A375 (cell line): ENCODE measurements at places on chromosomes 5 and 9. TPM values are rescaled to one million over a fixed set of nuclear protein-coding genes. Genes with fewer than 3 reads are reported as not detected.

CLINT1 gene
- 63.5 and 73.3 TPM in 2 replicates for total RNA-seq

SLIT3 gene
- total RNA-seq, result 0.05 TPM in 1 of 2 replicates, not detected in the other

PCDHGB3 gene
- total RNA-seq, result 0.83 and 1.5 TPM in 2 replicates

ADAMTSL1 gene
- total RNA-seq, result 8.3 and 11.3 TPM in 2 replicates

CTNND2 gene
- total RNA-seq, result 0.49 and 0.74 TPM in 2 replicates

LEAP2 gene
- total RNA-seq, result 0.11 TPM in 2 replicates

NR2F1-AS1 gene
- total RNA-seq, result 4.2 and 6.8 TPM in 2 replicates

MYO10 gene
- 13.5 and 15.8 TPM in 2 replicates for total RNA-seq

CDK9 gene
- total RNA-seq, result 43.5 and 49.8 TPM in 2 replicates

MUSK gene
- not detected in 2 replicates for total RNA-seq

DMGDH gene
- not detected in 2 replicates for total RNA-seq

TLR4 gene
- 24.3 and 26.7 TPM in 2 replicates for total RNA-seq

RASEF gene
- 1.3 and 1.7 TPM in 2 replicates for total RNA-seq

SPINK4 gene
- not detected in 2 replicates for total RNA-seq

KLHL3 gene
- total RNA-seq, result 2.0 and 2.8 TPM in 2 replicates

CDHR2 gene
- not detected in 2 replicates for total RNA-seq

NRARP gene
- 0.11 TPM in 1 of 2 replicates, not detected in the other for total RNA-seq

ANKRD34B gene
- not detected in 2 replicates for total RNA-seq

CCL27 gene
- 0.23 and 0.50 TPM in 2 replicates for total RNA-seq

HSPB3 gene
- total RNA-seq, result 2.5 and 3.1 TPM in 2 replicates

BRIX1 gene
- total RNA-seq, result 125 and 134 TPM in 2 replicates

ZDHHC11B gene
- 0.05 and 0.26 TPM in 2 replicates for total RNA-seq

NEUROG1 gene
- not detected in 2 replicates for total RNA-seq

ERGIC1 gene
- 58.7 and 70.7 TPM in 2 replicates for total RNA-seq

FAM151B gene
- 1.9 and 2.6 TPM in 2 replicates for total RNA-seq
